ENCODE measurements at places on chromosomes 3 and 15.

GRCh38 chr3:150414258-150414657 lies 6.2 kb downstream of the TSC22D2 start:
- DNase-seq: no peak

DNA sequence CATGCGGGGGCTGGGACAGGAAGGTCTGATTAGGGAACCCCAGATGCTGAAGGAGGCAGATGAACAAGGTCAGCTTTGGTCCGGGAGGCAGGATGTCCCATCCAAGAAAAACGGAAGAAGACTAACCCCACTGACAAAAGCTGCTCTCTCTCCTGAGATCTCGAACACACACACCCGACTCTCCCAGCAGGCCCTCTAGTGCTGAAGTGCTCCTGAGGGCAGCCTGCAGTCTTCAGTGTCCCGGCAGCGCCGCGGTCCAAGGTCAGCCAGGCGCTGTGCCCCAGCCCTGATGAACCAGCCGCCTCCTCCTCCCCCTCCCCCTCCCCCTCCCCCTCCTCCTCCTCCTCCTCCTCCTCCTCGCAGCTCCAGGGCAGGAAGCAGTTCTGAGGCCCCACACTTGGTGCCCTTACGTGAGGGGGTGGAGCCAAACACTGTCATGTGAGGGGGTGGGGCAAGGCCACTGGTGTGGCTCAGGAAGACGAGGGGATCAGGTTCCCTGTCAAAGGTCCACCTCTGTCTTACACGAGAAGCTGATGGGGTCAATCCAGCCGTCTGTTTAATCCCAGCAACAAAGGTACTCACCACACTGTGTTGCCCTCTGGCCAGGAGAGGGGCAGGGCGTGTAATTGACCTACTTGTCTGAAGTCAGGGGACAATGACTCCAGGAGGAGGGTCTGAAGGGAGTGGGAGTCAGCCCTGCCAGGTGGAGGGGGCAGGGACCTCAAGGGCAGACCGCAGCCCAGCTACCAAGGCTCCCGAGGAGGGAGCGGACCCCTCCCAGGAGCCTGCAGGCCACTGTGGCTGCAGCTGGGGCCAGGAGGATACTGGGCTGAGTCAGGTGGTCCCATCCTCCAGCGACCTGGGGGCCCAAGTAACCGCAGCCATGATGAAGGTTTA lies 34.3 kb downstream of the PRR23E start:
- DNase-seq: no peak

DNA sequence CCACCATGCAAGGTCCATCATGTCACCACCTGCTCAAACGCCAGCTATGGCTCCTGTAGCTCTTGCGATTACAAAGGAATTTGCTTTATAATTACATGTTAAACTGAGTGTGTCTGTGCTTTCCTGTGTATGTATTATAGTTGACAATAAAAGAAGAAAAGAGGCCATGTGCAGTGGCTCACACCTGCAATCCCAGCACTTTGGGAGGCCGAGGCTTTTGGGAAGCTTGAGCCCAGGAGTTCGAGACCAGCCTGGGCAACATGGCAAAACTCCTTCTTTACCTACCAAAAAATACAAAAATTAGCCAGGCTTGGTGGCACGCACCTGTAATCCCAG lies 27.0 kb downstream of the ATRIP start:
- no peak for DNase-seq

DNA sequence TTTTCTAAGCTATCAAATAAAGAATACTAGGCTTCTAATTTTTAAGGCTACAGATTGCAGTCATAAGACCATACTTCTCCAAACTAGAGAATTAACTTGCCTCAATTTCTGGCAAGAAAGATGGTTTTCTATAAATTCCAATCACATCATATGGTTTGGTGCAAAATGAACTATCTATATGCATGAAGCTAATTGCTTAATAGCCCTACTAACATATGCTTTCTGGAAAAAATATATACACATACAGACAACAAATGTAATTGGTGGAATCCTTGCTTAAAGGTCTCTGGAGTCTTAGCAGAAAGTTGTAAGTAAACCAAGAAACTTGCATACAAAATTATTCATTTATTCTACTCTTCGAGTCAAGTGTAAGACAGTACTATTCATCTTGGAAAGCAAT lies 113.1 kb upstream of the NANOGP8 start:
- no peak for DNase-seq

- DNase-seq: no peak
Observed at GRCh38 chr3:147369661-147370123, 36.7 kb downstream of the ZIC4 start.

GRCh38 chr3:146033950-146034349 lies 127.0 kb downstream of the PLOD2 start:
- DNase-seq: no peak

DNA sequence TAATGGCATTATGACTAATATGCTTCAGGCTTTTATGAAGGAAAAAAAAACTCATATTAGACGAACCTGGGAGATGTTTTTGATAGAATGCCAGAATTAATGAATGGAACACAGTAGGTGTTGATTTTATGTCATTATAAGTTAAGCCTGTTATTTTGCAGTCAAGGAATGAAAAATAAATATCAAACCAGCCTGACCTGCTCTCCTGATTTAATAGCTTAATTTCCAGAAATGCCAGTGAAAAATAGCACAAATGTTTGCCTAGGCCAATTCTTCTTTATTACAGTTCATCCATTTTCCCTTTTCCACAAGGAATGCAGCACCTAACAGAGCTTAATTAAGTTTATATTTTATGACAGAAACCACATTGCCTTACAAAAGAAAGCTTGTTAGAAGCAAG lies 292.0 kb downstream of the TBL1XR1 start:
- no peak for DNase-seq

DNA sequence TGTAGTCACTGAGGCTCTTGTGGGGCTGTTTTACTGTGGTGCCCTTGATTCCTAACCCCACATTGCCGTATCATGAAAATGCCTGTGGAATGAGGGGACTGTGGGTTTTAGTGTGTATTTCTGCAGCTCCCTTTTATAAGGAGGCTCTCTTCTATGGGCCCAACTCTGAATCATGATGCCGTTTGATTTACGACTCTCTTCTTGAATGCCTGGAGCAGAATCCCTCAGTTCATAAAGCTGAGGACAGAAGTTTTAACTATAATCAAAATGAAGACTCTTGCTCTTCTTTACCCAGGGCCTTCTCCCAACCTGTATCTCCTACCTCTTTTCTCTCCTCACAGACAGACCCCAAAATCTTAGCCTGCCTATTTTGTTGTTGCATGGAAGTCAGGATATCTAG lies 109.5 kb downstream of the RARB start:
- DNase-seq: no peak

DNA sequence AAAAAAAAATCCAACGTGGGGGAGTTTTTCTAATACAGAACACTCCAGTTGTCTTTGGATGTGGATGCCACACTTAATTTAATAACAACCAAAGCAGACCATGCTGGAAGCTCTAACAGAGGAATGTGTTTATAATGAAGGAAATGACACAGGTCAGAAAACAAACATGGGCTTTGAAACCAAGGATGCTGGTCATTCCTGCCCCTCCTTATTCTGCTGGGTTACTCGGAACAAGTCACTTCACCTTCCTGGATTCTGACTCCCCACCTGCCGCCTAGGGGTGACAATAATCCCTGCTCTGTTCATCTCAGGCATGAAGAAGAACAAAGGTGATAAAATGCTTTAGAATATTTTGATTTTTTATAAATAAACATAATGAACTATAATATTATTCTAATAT lies 240.9 kb upstream of the ADAMTS9 start:
- DNase-seq: no peak

DNA sequence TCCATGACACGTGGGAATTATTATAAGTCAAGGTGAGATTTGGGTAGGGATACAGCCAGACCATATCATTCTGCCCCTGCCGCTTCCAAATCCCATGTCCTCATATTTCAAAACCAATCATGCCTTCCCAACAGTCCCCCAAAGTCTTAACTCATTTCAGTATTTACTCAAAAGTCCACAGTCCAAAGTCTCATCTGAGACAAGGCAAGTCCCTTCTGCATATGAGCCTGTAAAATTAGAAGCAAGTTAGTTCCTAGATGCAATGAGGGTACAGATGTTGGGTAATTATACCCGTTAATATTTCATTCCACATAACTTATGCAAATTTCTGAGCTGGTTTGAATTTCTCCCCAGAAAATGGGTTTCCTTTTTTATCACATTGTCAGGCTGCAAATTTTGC lies 47.7 kb downstream of the RNF111 start:
- DNase-seq: no peak

- DNase-seq: no peak
Observed at GRCh38 chr15:90957791-90958190, 3.1 kb downstream of the RCCD1 start.

- DNase-seq: no peak
Observed at GRCh38 chr3:47022641-47023071, 43.2 kb downstream of the NBEAL2 start.
